RPMI7951 (cell line): ENCODE measurements at places on chromosomes 1 and 21. TPM values are rescaled to one million over a fixed set of nuclear protein-coding genes. Genes with fewer than 3 reads are reported as not detected.

GRCh38 chr1:194809215-194809614 is 1622.8 kb upstream of the B3GALT2 start:
- no peak for DNase-seq

DNA sequence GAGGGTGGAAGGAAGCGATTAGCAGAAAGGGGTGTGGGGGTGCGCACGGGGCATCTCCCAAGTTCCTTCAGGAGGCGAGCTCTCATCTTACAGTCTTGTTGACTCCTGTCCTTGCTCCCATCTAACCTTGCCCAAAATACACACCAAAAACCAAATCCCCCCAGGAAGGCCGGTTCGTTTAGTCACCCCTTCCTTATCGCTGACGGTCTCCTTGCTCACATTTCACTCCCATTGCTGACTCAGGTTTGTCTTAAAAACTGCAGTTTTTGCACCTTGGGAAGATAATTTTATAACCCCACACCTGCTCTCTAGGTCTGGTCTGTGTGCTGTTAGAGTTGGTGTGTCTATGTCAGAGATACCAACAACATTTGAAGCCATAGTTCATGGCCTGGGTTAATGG is 68.1 kb upstream of the F3 start:
- no peak for DNase-seq

DNA sequence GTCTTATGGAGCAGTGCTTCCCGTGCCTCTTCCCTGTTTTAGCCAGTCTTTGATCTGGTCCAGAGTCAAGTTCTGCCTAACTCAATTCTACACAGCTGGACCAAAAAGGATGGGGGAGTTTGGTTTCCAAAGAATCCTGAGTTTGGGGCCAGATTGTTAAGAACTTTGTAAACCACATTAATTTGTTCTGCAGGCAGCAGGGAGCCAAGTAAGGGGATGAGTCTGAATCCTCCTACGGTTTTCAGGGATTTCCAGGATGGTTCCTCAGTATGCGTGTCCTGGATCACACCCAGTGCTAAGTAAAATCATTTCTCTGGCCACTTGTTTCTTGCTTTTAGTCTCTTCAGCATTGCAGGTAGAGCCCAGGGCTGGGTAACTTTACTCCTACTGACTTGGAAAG is 26.1 kb upstream of the GJA5 start:
- DNase-seq, result no peak

DNA sequence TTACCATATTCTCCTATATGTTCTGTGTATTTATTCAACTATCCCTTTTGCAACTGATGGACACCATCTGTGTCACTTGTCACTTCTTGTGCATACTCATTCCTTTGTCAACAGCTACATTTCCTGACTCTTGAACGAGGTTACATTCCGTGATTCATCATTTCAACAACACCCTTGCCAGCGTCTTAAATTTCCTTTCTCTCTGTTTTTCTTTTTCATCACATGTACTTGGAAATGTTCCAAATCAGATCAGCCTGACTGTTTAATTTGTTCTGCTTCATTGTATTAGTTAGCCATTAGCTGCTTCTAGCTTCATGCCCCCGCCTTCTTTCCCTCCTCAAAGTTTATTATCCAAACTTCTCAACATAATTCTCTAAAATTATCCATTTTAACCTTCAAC is 173.0 kb downstream of the ADGRL4 start:
- peak; percentile 93 for DNase-seq

DNA sequence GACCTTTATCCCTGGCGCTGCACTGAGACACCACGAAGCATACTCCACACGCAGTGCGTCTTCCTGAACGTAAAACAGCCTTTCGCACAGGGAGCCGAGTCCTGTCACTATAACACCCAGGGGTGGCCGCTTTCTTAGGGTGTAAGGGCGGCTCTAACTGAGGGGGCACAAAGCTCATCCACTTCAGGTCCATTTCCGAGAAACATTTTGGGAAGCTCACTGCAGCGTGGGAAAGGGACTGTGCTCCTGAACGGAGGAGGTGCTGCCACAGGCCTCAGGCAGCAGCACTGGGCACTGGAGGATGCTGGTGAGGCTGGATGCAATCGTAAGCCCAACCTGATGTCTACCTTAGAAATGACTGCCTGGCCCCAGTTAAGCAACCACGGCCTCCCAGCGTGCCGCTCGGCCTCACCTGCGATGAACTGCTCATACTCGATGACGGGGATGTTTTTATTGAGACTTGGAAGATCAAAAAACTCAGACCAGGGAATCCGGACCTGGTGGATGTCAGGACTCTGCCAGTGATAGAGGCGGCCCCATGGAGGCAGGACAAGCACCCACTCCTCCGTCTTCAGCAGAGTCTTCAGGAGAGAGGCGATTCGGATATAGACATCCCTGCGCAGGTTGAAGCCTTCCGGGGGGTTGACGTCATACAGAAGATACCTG is 2.3 kb downstream of the POFUT2 start:
- no peak for DNase-seq

DNA sequence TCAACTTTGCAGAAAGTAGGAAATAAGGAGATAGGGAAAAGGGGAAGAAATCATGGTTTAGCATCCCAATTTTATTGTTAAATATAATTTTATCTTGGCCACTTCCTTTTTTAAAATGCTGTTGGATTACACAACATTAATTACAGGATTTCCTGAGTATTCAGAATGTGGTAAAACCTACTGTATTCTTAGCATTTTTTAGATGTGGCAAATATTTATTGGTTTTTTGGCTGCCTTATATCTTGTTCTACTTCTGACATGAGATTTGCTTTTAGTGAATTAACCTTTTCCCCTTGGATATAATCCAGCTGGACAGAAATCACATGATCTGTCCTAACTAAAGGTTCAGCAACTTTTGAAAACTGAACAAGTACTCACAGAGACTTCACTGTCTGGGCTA is 104.9 kb downstream of the PTGS2 start:
- no peak for DNase-seq

GRCh38 chr1:158105352-158106095 is 75.2 kb upstream of the CD1D start:
- DNase-seq, result no peak

DNA sequence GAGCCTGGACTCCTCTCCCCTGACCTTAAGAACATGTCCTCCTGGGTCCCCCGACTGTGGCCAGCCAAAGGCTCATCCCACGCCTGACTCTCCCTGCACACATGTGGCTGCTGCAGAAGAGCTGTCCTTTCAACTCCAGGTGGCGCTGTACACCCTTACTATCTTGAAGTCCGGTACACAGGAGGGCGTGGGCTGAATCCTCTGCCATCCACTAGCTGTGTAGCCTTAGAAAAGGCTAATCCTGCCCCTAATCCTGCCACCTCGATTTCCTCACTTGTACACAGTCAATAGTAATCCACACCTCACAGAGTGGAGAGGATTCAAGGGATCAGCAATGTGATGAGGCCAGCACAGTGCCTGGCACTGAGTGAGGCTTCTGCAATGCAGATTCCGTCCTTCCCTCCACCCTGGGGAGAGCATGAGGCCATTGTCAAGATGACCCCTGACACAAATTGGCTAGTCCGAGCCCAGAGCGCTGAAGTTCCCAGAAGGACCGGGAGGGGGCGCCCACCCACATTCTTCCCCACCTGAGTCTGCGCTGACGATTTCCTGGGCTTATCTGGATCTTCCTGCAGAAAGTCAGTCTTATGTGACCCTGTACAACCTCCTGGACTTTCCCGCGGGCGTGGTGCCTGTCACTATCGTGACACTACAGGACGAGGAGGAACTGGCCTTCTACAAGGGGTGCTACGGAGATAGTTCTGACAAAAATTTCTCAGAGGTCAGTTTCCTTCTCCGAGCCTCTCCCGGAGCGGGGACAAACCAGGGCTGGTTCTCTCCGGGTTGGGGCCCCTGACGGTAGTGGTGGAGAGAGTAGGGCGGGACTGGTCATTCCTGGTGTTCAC is 47.1 kb upstream of the DMBX1 start:
- DNase-seq, result peak; percentile 75

DNA sequence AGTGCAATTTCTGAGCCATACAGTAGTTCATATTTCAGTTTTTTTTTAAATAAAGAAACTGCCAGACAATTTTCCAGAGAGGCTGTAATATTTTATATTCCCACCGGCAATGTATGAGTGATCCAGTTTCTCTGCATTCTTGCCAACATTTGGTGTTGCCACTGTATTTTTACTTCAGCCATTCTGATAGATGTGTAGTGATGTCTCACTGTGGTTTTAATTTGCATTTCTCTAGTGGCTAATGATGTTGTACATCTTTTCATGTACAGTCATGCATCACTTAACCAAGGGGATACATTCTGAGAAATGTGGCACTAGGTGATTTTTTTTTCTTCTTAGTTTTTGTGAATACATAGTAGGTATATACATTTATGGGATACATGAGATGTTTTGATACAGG is 99.6 kb downstream of the CENPF start:
- DNase-seq, result peak; percentile 21

DNA sequence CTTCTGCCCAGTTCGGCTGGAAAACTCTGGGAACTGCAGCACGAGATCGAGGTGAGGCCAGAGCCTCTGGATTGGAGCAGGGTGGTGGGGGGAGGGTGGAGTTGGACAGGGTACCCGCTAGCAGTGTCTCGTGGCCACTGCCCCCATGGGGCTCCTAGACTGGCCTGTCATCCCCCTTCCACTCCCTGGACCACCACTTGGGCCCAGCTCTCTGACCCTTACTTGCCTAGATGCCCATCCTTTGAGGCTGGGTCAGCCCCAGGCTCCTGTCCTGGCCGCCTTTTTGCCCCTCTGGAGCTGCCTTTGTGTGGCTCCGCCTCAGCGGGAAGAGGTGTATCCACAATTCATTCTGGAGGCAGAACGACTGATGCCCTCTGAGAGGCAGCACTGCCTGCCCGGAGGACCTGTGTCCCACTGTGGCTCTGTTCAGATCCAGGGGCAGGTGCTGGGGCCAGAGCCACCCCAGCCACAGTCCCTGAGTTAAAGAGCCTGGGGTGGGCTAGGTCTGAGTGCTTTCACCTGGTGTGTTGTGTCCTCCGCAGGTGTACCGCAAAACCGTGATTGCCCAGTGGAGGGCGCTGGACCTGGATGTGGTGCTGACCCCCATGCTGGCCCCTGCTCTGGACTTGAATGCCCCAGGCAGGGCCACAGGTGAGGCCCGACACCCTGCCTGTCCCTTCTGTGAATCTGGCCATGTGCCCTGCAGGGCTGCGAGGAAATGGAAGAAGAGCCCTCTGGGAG is 17.7 kb downstream of the FAAH start:
- DNase-seq, result no peak

DNA sequence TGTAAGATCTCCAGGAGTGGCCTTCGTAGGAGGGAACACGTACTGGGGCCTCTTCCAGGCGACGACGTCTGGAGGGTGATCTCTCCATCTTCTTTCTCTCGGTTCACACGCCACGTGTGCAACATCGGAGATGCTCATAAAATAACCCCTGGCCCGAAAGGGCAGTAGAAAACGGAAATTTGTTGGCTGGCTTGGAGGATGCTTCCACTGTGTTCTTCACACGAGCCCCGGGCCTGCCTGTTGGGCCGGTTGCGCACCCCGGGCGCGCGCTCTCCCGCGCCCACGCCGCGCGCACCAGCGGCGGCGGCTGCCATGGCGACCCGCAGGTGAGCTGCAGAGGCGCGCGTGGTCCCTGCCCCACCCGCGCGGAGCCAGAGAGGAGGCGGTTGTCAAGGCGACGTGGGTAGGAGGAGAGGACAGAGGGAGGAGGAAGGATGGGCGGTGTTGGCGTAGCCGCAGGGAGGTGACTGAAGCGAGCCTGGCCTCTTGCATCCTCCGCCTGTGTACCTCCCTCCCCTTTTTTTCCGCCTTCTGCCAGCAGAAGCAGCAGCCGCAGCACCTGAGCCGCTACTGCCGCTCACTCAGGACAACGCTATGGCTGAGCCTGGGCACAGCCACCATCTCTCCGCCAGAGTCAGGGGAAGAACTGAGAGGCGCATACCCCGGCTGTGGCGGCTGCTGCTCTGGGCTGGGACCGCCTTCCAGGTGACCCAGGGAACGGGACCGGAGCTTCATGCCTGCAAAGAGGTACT is at the start of gene ELAPOR1:
Gene ELAPOR1 (plus strand): TSS at position 526 of the 752 bp plus-strand sequence. CDS start 69 bp downstream, at position 595.
- peak; percentile 26 for DNase-seq

DNA sequence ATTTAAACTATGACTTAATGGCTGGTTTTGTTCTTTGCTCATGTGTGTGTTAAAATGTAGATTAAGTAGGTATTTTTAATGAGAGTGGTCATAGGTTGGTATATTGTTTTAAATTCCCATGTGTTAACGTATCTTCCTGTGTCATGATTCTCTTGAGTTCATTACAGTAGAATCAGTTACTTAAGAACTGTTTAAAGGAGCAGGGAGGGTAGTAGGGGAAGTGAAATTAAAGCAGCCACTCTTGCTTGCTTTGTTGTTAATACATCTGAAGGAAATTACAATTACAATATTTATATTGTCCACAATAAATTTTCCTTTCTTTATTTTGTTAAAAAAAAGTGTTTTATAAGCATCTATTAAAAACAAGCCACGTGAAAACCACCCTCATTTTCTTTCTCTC is 119.2 kb upstream of the KIAA1614 start:
- DNase-seq, result no peak

DNA sequence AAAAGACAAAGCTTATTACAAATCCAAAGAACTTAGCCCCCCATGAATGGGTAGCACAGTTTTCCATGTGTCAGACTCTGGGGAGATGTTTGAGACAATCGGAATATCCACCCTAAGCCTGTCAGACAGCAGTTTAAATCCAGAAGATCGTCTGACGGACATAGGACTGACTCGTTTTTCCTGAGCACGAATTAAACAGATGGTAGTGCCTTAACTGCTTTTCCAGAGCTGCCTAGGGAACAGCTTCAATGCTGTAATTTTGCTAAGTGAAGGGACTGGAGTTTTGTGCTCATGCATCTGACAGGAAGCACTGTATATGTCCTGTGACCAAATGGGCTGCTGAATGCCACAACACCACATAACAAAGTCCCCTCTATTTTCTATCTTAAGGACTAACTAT is 48.6 kb downstream of the PCNX2 start:
- DNase-seq, result no peak

GRCh38 chr1:222817529-222817928 is 2.7 kb downstream of the DISP1 start:
- peak; percentile 96 for DNase-seq

Gene SYT11
- total RNA-seq, result 8.5 and 10.9 TPM in 2 replicates

Gene MAP1LC3C
- total RNA-seq, result 0.20 and 0.24 TPM in 2 replicates

Gene ADAM15
- 30.6 and 31.8 TPM in 2 replicates for total RNA-seq

Gene ANKRD35
- 0.12 TPM in 1 of 2 replicates, not detected in the other for total RNA-seq
